ENCODE measurements at places on chromosomes 1 and 21.
A peak's percentile ranks its signal among the peaks of the same experiment; 100 is the strongest.

GRCh38 chr21:44702973-44703730 lies 6.2 kb downstream of the KRTAP10-12 start:
- no peak for DNase-seq

GRCh38 chr1:231032963-231033362 lies 7.1 kb downstream of the FAM89A start:
- DNase-seq: no peak

GRCh38 chr1:2523191-2523890 lies 3.1 kb downstream of the PANK4 start:
- DNase-seq: no peak

DNA sequence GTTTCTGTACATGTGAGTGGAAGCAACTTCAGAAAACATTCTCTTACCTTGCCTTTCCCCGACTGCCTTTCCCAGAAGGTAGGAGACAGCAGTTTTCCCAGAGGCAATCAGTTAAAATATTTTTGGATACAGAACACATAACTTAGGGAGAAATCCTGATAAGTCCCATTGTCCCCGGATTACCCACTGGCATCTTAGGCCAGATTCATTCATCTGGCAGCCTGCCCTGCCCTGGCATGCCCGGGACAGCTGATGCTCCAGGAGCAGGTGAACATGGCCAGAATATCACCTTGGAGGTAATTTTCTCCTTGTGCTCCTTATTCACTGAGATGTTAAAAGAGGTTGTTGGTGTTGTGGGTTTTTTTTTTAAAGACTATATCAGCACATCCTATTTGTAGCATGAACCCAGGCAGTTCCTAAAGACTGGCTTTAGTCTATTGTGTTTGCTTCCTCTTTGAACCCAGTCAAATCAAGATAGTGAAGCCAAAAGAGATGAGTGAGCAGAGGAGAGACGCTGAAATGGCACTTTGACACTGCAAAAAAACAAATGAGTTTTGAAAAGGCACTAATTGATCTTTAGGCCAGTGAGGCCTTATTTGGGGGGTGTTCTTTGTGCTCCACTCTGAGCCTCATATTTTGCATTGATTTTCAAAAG lies 139.6 kb downstream of the PLPP3 start:
- no peak for DNase-seq

DNA sequence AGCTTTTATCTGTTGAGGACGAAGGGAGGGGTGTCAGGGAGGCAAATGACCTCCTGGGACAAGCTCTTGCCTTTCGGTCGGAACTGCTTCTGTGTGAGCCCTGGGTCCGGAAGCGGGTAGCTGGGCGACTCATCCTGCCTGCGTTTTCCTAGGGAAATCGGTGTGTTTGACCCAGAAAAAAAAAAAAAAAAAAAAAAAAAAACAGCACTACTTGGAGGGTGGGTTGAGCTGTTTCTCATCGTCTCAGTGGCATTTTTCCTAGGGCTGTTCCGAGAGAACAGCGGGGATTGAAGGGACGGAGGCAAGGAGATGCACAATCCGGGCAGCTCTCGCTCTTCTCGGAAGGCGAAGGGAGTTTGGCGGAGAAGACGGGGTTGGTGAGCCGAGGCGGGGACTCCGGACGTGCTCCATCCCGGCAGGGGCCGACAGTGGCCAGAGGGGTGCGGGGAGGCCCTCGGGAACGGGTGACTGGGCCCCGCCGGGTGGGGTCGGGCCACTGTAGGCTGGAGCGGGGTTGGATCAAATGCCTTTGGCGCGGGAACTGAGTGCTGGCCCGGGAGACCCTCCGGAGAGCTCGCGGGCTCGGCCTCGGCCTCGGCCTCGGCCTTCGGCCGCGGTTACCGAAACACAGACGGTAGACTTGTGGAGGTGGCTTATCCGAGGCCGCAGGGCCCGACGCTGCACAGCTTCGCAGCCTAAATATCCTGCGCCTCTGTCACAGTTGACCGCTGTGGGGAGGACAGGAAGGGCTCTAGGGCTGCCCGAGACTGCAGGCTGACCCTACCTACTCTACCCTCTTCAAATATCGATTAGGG lies 2.4 kb upstream of the BARHL2 start:
- no peak for DNase-seq

DNA sequence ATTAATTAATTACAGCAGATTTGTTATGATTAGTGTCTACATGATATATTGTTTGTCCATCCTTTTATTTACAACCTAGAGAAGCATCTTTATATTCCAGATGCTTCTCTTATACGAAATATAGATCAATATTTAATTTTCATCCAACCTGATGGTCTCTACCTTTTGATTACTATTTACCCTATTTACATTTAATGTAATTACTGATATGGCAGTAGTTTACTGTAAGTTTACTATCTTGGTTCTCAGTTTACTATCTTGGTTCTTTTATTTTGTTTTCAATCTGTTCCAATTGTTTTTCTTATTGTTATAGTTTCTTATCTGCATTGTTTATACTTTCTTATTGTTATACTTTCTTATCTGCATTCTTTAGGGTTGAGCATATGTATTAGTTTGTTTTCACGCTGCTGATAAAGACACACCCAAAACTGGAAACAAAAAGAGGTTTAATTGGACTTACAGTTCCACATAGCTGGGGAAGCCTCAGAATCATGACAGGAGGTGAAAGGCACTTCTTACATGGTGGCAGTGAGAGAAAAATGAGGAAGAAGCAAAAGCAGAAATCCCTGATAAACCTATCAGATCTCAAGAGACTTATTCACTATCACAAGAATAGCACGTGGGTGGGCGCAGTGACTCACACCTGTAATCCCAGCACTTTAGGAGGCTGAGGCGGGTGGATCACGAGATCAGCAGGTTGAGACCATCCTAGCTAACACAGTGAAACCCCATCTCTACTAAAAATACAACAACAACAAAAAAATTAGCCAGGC lies 28.9 kb downstream of the FAF1 start:
- DNase-seq: no peak

- DNase-seq: peak; percentile 69
These were observed 84.5 kb upstream of the BCL10 start for GRCh38 chr1:85360730-85361493.

- DNase-seq: no peak
These were observed 15.1 kb downstream of the THEMIS2 start for GRCh38 chr1:27887215-27888021.

Measured in cardiac fibroblast (primary cell).